ENCODE measurements at places on chromosomes 5 and 9.

DNA sequence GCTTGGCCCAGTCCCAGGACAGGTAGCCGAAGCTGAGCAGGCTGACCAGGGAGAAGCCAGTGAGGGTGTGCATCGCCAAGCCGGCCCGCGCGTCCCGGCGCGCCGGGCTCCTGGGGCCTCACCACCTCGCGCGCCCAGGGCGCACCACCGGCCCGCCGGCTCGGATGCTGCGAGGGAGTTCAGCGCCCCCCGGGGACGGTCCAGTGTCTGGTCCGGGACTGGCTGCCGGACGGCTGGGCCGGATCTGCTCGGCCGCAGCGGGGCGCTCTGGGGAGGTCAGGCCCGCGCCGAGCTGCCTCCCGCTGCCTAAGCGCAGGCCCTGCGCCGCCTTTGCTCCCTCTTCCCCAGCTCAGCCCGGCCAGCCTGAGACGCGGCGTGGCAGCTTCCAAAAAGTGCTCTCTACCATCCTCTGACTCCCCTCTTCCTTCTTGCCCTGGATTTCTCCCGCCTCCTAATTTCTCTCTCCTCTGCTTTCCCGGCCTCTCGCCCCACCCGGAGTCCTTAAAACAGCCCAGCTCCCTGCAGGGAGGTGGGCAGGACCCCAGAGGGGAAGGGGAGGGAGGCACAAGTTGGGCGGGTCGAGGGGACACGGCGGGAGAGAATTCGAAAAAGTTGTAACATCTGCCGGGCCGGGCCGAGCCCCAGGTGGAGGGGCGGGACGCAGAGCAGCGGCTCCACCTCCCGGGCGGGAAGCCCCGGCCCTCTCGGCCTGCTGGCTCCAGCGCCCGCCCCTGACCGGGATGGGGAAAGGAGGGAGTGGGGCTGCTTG, at the start of gene ARSI:
Gene ARSI (minus strand): TSS at position 605 of the 769 bp plus-strand sequence. CDS start 532 bp downstream, at position 73.
- no peak for DNase-seq

- no peak for DNase-seq
Measured at GRCh38 chr5:14572385-14572784, 9.2 kb upstream of the OTULINL start.

DNA sequence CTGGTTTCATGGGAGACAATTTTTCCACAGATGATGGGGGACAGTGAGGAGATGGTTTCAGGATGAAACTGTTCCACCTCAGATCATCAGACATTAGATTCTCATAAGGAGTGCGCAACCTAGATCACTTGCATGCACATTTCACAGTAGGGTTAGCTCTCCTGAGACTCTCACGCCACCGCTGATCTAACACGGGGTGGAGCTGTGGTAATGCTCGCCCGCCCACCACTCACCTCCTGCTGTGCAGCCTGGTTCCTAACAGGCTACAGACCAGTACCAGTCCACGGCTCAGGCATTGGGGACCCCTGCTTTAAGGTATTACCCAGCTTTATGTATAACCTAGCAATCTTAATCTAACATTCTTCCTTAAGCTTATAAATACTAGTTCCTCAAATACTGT, 35.6 kb downstream of the TTC39B start:
- no peak for DNase-seq

DNA sequence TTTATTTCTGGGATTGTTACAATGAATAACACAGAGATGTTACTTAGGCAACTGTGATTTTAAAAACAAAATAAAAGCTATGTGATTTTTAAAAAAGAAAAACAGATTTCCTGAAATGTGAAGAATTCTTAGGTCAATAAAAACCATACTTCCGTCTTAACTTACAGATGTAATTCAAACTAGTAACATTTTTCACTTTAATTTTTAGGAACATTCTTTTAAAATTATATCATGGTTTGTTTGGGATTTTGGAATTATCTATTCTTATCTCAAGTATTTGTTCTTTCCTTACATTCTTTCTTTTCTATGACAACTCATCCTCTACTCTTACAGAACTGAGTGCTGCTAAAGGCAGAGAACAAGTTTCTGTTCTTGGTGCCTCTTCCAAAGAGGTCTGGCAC, 159.5 kb downstream of the RAPGEF6 start:
- DNase-seq = no peak

All from NCI-H446 (cell line).